Nucleus accumbens (tissue), 56 donors: ENCODE measurements at places on chromosomes 6 and 20.

DNA sequence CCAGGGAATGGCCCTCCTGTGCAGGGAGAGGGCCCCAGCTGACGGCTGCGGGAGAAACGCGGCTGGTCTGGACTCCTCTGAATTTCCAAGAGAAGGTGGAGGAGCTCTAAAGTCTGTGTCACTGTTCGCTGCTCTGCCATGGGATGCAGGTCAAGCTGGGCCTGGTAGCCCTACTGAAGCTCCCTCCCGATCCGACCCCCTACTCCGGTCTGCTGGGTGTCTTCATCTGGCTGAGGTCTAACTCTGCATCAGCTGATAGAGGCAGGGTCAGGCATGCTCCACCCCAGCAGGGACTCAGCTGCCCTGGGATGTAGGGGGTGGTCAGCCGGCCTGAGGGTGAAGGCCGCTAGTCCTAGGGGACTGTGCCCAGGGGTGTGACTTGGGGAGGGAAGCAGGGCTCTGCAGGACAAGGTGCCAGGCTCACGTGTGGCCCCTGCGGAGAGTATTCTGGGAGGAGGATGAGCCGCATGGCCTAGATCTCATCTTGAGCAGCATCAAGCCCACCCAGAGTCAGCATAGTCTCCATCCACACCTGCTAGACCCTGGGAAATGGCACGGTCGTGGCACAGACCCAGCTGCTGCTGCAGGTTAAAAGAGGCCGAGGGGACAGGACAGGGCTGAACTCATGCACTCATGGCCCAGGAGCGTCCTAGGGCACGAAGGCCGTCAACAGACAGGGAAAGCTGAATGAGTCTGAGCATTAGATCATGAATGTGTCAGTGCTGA, 1.4 kb downstream of the CST3 start:
- DNase-seq: no peak

DNA sequence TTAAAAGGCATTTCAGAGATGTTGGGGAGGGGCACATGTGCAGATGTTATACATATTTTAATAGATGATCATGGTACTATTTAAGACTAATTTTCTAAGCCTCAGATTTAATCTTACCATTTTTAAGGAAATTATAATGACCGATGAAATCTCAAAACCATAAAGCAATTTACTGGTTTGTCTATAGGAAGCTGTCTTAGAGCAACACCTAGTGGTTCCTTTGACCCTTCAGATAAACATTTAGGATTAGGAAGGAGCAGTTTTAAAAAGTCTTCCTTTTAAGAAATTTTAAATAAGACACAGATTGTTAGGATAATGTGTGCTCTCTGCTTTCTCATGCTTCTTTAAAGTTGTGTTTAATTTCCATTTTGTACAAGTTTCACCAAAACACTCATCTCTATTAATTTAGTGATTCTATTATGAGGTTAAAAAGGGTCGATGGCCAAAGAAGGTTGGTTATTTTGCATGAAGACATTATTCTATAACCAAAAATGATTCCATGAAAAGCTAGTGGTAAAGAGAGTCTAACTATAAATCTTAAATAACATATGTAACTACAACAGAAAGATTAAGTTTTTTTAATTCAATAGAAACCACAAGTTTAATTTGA, 376.4 kb downstream of the HACE1 start:
- DNase-seq: no peak

- DNase-seq: no peak
Observed at GRCh38 chr20:45953672-45954071, 18.3 kb downstream of the ZNF335 start.

DNA sequence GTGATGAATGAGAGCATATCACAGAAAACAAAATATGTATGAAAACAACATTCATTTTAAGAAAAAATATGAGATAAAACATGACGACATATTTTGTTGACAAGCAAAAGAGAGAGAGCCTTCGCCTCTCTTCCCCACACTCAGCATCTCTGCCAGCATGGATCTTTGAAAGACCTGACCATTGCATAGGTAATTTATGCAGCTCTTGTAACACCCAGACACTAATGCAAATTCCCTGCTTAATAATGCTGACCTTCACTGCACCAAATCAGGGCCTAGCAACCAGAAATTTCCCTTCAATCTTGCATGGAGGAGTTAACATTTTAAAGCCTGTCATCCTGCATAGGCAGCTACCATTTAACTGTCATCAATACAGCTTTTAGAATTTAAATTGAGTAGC, 50.0 kb upstream of the CNR1 start:
- DNase-seq: no peak

DNA sequence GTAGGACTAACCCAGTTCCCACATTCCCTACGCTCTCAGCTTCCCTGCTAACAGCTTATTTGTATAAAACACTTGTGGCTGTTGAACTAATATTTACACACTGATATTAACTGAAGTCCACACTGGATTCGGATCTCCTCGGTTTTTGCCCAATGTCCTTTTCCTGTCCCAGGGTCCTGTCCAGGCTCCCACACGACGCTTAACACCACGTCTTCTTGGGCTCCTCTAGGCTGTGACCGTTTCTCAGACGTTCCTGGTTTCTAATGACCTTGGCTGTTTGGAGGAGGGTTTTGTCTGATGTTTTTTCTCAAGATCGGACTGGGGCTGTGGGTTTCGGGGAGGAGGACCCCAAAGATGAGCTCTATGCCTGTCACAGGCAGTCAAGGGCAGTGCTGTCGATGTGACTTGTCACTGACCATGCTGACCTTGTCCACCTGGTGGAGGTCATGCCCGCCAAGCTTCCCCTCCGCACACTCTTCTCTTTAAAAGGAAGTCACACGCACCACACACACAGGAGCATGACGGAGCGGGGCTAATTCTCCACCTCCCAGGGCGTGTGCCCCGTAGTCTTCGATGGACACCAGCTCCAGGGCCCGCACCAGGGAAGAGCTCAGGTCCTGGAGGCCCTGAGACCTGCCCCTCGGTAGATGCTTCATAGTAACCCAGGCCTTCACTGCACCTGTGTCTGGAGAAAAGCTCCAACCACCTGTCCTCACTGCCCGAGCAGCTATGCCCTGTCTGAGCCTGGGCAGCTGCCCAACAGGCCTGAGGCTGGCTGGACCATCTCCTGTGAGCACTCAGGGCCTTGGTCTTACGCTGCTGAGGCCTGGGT, 72.0 kb downstream of the TTLL2 start:
- DNase-seq: no peak

DNA sequence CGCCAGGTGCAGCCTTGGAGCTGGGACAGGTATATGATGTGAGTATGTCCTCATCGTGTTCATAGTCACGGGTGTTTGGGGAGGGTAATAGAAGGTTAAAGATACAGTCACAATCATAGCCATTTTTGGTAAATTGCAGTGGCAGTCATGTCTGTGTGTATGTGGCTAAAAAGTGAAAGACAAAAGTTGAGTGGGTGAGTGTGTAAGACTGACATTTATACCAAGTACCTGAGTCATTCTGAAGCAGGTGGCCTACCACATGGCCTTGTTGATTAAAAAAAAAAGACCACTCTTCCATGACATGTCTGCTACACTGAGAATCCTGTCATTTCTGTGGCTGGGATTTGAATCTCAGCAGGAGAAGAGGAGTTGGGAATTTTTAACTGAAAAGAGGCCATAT, 181.9 kb downstream of the SCP2D1 start:
- no peak for DNase-seq

DNA sequence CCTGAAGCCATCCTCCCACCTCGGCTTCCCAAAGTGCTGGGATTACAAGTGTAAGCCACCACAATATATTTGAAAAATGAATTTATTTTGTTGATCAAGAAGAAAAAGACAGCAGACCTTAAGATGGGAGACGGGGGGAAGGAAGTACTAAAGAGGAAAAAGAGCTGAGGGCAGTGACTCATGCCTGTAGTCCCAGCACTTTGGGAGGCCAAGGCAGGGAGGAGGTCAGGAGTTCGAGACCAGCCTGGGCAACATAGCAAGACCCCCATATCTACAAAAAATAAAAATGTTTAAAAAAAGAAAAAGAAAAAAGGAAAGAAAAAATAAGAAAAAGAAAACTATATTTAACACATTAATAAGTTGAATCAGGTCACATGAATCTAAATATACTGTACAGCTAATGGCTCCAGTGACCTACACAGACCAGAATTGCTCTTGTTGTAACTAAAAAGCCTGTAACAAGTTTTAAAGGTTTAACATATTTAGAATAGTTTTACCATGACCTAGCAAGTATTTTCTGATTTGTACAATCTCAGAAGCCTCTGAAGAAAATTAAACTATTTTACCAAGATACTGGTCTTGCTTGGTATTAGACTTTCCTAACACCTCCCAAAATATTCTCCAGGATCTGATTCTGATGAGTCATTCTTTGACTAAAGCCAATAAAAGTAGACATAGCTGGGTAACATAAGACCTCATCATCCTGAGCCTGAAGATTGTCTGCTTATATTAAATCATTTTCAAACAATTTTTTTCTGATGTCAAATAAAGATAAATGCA, 4.3 kb upstream of the AKIRIN2 start:
- DNase-seq: no peak

- DNase-seq: no peak
Observed at GRCh38 chr6:71080826-71081225, 124.0 kb upstream of the B3GAT2 start.

GRCh38 chr20:41140226-41141133, 3.1 kb downstream of the PLCG1 start:
- DNase-seq: no peak

GRCh38 chr6:144613859-144614258, 328.7 kb downstream of the UTRN start:
- DNase-seq: no peak

DNA sequence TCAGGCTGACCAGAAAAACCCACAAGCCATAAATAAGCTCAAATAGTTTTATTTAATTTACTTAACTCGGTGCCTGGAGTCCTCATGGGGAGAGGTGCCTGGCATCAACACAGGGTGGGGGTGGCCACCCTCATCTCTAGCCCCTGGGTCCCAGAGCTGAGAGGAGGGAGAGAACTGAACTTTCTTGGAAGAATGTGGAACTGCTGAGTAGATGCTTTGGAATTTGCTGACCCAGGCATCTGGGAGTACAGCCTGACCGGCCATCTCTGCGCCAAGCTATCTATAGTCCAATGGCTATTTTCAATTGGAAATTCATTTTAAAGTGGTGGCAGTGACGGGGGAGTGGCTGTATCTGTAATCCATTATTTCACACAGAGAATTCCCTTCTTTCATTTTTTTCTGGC, 104.8 kb downstream of the CDH26 start:
- DNase-seq: no peak

DNA sequence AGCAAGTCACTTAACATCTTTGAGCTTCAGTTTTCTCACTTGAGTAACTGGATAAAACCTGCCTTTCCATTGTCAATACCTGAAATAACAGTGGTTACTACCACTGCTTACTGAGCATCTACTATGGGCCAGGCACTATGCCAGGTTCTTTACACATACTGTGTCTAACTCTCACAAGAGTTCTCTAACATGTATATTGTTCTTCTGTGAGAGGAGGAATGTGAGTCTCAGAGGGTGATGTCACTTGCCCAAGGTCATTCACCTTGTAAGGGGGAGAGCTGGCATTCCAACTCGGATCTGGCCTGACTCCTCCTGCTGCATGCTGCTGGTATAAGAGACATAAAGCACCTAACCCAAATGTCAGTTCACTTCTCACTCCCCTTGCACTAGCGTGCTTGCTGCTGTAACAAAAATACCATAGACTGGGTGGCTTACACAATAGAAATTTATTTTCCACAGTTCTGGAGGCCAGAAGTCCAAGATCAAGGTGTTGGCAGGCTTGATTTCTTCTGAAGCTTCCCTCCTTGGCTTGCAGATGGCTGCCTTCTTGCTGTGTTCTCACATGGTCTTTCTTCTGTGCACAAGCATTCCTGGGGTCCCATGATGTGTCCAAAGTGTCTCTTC, 21.9 kb upstream of the SGK2 start:
- no peak for DNase-seq

- DNase-seq: no peak
Observed at GRCh38 chr6:151067684-151068596, 171.8 kb upstream of the AKAP12 start.

GRCh38 chr20:8077137-8077466, 55.0 kb upstream of the PLCB1 start:
- DNase-seq: no peak
